ENCODE measurements at places on chromosomes 7 and 10.

GRCh38 chr10:33900596-33900995, 566.1 kb upstream of the NRP1 start:
- DNase-seq, result no peak

GRCh38 chr7:17178545-17178944, 119.9 kb upstream of the AHR start:
- DNase-seq, result no peak

DNA sequence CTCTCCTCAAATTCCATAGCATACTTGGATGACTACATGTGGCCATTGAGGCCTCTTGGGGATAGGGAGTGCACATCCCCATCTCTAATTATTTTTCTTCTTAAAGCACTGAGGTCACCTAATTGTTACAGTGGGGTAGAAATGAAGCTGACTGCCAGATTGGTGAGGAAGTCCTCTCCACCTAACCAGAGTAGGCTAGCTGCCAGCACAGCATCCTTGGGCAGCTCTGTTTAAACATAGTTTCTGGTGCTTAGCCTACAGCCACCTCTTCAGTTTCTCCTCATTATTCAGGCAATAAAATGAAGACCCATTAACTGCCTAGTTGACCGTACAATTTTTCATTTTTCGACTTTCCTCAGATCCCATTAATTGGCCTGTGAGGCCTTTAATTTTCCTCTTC, 104.6 kb downstream of the MLLT10 start:
- DNase-seq, result no peak

GRCh38 chr7:21338728-21339164, 89.1 kb upstream of the SP4 start:
- no peak for DNase-seq

DNA sequence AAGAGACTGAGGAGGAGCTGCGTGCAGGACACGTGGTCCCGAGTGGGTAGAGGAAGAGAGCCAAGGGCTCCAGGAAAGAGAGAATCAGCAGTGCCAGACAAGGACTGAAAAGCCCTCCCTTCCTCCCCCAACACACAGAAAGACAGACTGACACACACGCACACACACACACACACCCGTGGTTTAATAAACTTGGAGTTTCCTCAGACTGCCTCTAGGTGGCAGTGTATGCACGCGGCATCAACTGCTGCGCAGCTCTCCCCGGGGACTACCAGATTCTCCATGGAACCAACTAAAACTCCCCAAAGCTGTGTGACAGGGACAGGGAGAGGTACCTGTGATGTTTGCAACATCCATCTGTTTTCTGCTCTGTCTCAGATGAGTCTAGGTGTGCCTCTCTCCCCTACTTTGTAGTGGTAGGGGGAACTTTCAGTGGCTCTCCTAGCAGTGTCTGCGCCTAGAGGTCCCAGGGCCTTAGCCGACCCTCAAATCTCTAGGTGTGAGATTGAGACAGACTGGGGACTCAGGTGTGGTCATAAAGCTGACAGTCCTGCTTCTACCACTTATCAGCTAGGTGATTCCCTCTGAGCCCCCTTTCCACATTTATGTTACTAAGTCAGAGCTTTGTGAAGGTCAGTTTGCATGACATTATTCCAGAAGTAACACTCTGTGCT, 9.3 kb upstream of the TSPAN14 start:
- DNase-seq, result no peak

DNA sequence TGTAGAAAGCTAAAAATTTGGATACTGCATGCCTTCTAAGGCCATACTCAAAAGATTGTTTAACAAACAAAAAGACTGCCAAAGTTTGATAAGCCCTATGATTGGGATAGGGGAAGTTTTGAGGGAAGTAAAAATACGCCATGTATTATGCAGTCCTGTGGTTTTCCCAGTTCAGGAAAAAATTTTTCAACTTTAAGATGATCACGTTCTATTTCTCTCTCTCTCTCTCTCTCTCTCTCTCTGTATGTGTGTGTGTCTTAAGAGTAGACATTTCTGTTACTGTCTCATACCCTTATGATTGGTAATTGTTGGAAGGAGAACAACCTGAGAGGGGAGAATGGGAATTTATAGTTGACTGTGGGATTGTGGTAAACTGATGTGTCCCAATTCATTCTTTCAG, 69.1 kb upstream of the CYP26C1 start:
- DNase-seq, result no peak

DNA sequence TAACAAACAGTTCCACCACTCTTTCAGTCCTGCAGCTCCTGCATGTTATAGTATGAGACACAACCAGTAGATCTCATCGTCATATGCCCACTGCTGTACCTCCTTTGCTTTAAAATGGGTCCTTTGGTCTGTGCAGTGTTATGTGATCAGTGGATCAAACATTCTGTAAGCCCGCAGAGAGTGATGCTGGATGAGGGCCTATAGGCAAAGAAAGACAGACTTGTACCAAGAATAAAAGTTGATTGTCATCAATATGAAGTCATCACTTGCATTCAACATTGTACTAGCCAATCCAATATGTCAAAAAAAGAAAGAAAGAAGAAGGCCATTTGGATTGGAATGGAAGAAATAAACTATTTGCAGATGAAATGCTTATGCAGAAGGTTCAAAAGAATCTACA, 79.8 kb upstream of the PHYHIPL start:
- no peak for DNase-seq

All from NCI-H510A (cell line).